ENCODE measurements at places on chromosomes 6 and 20.
A peak's percentile ranks its signal among the peaks of the same experiment; 100 is the strongest.

GRCh38 chr6:132199343-132199742, 201.9 kb downstream of the MOXD1 start:
- DNase-seq = peak; percentile 78

GRCh38 chr6:33853026-33853425, 49.2 kb upstream of the MLN start:
- no peak for DNase-seq

DNA sequence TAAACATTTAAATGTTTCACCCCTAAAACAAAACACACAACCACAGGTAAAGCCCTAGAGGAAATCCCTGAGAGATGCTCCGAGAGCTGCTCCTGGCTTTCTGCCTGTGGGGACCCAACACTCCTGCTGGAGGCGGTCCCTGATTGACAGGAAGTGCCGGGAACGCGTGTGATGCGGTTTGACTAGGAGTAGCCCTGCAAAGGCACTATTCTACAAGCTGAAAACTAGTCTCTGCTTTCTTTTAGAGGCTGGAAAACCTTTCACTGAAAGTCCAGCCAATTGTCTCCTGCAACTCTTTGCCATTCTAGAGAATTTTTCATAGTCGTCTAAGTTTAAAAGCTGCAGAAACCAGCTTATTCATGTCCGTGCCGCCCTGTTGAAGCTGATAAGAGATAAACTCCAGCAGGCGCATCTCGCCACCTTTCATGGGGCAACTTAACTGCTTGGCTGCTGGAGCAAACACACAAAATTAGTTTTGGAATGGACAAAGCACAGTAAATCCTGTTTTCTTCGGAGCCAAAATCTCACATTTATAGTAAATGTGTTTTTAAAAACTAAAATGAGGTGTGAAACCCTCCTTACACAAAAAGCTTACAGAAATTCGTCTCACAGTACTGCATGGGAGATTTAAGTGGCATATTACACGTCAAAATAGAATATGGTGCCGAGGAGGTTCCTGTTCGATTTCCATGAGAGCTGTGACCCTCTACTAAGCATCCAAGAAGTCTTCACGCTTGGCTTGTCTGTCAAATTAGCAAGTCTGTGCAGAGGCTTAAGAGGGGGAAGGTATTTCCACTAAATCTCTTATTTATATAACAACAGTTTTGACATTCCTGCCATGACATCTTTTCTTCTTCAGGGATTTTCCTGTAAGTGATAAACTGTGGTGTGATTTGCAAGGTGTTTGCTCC, 46.9 kb downstream of the DACT2 start:
- DNase-seq = no peak

GRCh38 chr6:22582417-22583205, 13.2 kb downstream of the HDGFL1 start:
- no peak for DNase-seq

DNA sequence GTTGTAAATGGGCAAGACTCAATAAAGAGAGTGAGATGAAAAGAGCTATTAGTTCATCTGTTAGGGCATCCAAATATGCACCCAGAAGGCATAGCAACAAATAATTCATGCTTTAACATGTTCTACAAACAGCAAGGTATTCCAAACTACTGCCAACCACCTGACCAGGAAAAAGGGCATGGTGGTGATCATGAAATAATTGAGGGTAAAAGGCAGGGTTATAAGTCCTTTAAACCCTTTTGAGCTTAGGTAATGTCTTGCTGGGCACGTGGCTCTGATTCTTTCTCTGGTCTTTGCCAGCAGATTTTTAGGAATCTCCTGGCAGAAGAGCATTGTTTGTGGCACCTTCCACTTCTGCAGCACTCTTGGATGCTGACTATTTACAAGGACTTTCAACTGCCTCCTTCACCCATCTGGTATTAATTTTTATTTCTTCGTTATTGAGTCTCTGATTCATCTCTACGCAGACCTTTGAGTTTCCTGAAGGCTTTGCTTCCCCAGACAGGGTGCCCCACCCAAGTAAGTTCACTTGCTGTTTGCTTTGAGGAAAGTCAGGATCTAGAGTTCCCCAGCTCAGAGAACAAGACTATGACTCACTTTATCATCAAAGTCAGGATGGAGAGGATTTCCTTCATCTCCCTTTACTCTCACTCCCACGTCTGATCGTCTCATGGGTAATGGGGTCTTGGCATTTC, 83.4 kb upstream of the NEDD9 start:
- DNase-seq = peak; percentile 96

- peak; percentile 78 for DNase-seq
These were observed 154.9 kb downstream of the SOX4 start for GRCh38 chr6:21748343-21749056.

- DNase-seq = peak; percentile 92
These were observed 113.1 kb downstream of the FYN start for GRCh38 chr6:111759836-111760785.

GRCh38 chr6:139019722-139020121, 8.8 kb upstream of the ABRACL start:
- DNase-seq = no peak

- DNase-seq = peak; percentile 26
These were observed 154.3 kb downstream of the VEGFA start for GRCh38 chr6:43924222-43924702.

Measured in astrocyte (in vitro differentiated cells and primary cell).